Stimulated activated CD4-positive, alpha-beta T cell treated with anti-CD3 and anti-CD28 coated beads, Interleukin-1b, Interleukin-23, amount 100 ng/mL, for 24 hours (primary cell): ENCODE measurements at places on chromosomes 7 and 10.

GRCh38 chr10:44951576-44952226, 7.9 kb upstream of the RASSF4 start:
- DNase-seq: no peak

GRCh38 chr10:9069136-9069535, 1014.6 kb downstream of the GATA3 start:
- DNase-seq: no peak

DNA sequence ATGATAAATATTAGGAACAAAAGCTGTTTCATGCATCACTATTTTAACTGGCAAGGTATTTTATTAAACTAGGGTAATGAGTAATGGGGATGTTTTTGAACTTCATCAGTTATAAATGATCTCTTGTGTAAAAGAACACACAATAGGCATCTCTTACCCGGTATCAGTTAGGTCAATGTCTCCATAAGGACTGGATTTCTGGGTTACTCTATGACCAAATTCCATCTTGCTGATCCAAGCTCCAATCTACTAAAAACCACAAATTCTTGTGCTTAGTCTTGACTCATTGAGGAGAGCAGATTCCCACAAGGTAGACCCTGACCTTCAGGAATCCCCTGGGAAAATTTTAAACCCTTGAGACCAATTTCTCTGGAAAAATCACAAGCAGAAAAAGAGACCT, 1167.7 kb downstream of the XPNPEP1 start:
- DNase-seq: no peak

DNA sequence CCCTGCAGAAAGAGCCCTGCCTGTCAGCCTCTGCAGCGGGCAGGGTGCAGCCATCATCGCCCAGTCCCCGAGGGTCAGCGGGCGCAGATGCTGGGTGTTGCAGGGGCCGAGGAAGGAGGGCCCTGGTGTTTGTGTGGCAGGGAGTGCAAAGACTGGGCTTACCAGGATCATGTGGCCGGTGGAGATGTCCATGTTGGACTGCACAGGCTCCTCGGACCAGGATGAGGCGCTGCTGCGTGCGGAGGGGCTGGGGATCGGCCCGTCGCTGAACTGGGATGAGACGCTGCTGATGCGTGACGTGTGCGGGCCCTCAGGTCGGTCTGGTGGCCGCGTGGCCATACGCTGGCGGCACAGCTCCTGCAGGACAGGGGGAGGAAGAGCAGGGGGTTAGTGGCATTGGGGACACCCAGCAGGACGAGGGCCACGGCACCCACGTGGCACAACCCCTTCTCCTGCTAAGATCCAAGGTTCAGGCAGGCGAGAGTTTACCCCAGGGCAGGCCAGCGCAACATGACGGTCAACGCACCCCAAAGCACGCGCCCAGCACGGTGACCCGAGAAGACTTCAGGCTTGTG, 319.5 kb downstream of the DNAJB6 start:
- no peak for DNase-seq

DNA sequence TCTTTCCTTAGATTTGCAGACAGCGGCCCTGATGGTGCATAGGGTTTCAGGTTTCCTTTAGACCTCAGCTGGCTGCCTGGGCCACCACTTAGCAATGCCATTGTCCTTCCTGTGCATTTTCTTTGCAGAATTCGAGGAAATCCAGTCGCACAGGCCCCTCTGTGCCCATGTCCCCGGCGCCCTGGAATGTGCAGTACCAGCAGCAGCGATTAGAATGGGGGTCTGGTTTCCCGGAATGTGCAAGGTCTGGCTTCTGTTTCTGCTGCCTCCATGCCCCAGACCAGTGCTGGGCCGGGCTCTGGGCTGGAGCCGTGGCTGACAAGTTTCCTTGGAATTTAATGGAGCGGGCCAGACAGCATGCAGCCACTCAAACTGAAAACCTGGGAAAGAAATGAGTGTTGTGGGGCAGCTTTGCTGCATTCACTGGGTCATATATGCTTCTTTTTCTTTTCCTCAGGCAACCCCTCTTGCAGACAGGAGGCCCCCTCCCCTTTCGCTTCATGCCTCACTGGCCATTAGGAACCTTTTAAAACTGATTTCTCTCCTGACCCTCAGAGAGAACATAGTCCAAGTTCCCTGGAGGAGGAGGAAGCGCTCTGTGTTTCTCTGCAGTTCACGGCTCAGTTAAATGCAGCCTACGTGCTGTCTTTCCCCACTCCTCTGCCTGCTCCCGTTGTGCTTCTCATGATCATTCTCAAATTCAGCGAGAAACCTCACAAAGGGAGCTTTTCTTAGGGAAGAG, 14.4 kb downstream of the HTRA1 start:
- DNase-seq: no peak

DNA sequence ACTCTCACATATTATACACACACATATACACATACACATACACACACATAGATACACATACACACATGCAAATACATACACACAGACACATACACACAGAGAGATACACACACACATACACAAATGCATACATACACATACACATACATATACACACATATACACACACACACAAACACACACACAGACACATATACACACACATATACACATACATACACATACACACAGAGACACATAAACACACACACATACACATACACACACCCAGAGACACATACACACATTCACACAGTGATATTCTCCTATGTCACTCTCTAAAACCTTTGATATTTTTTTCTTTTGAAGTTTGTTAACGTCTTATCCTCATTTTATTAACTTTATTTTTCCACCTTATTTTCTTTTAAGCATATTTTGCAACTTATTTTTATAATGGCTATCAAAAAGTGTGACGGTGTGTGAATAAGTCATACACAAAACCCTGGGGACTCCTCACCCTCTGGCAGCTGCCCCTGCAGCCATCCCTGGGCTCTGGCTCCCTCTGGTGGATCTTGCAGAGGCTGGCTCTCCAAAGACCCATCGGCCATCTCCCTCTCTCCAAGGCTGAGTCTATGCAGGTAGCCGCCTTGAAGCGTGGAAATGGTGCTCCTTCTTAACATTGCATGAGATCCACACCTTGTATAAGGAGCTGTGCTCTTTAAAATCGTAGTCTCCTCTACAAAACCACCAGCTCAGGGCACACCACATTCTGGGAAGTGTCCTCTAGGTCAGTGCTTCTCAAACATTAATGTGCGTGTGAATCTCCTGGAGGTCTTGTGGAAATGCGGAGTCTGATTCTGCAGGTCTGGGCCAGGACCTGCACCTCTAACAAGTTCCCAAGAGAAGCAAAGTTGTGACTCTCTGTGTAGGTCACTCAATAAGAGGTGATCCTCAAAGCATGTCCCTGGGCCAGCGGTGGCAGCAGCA, 4.1 kb upstream of the C10orf120 start:
- peak; percentile 15 for DNase-seq

- DNase-seq: no peak
These were observed 65.9 kb upstream of the LRRN3 start for GRCh38 chr7:111025006-111025405.

DNA sequence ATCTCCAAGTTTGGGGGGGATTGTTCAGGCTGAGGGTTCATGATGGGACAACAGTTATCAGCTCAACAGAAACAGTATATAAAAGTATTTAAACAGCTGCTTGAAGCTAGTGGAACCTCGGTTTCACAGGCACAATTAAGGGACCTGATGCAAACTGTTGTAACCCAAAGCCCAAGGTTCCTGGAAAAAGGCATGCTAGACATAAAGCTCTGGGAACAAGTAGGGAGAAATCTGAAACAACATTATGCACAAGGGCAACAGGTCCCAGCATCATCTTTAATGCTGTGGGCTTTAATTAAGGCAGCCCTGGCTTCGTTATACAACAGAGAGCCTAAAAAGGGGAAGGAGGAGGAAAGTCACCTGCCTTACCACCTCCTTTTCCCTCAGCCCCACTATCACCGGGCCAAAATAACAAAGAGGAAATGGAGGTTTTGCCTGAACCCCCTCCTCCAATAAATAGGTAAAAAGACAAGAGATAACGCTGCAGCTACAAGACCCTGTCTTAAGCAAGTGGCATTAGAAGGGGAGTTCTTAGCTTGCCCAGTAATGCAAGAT, 83.2 kb upstream of the GPR22 start:
- no peak for DNase-seq

DNA sequence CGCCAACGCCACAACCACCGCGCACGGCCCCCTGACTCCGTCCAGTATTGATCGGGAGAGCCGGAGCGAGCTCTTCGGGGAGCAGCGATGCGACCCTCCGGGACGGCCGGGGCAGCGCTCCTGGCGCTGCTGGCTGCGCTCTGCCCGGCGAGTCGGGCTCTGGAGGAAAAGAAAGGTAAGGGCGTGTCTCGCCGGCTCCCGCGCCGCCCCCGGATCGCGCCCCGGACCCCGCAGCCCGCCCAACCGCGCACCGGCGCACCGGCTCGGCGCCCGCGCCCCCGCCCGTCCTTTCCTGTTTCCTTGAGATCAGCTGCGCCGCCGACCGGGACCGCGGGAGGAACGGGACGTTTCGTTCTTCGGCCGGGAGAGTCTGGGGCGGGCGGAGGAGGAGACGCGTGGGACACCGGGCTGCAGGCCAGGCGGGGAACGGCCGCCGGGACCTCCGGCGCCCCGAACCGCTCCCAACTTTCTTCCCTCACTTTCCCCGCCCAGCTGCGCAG, 424 bp downstream of the EGFR start:
- no peak for DNase-seq

- no peak for DNase-seq
These were observed 108.7 kb downstream of the SEMA3D start for GRCh38 chr7:85078181-85078580.

GRCh38 chr10:25175527-25176420, 973 bp downstream of the GPR158 start:
- no peak for DNase-seq

GRCh38 chr10:105192146-105192545, 551.1 kb downstream of the SORCS3 start:
- no peak for DNase-seq

GRCh38 chr7:22582863-22583622, 83.1 kb upstream of the STEAP1B start:
- DNase-seq: no peak

DNA sequence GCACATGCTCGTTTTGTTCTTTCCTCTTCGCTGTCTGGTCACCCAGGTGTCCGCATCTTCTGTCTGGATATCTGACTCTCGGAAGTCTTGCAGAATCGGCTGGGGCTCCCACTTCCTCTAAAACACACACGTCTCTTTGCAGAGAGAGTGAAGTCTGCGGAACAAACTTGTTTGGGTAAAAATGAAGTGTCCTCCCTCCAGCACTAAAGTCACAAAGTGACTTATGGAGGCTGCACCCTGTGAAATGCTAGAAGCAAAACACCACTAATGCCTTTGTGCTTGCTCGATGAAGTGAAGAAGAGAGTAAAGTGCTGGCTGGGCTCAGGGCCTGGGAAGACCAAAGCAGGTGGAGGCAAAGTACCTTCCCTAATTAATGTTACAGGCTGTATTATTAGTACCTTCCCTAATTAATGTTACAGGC, 71.4 kb downstream of the FGFR2 start:
- DNase-seq: no peak

DNA sequence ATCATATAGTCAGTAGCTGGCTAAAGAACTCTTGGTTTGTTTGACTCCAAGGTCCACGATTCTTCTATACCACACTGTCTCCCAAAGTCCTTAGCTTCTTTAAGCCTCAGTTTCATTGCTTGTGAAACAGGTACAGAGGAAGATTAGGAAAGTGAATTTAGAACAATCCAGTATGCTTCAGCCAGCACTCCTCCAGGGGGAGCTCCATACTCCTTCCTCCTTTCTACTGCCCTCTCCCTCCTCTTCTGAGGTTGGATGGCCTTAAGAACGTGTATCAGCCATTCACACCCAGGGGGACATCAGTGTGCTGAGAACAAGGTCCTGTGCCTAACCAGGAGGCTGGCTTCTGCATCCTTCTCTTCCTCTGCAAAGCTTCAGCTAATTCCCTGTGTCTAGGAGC, 54.8 kb upstream of the CALD1 start:
- DNase-seq: no peak

DNA sequence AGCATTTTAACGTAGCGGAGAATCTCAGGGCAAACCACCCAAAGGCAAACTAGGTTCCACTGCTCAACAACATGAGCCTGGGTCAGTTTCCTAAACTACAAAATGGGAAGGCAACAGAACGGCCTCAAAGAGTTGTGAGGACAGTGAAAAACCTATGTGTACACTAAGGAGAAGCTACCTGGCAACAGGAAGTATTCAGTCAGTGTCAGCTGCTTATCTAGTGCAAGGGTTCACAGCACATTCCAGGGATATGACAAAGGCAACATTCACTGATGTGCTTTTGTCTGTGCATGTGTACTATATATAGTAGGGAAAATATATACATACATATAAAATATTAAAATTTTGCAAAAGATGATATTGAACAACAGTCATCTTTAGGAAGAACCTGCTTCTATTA, 17.2 kb downstream of the NUDCD3 start:
- no peak for DNase-seq

DNA sequence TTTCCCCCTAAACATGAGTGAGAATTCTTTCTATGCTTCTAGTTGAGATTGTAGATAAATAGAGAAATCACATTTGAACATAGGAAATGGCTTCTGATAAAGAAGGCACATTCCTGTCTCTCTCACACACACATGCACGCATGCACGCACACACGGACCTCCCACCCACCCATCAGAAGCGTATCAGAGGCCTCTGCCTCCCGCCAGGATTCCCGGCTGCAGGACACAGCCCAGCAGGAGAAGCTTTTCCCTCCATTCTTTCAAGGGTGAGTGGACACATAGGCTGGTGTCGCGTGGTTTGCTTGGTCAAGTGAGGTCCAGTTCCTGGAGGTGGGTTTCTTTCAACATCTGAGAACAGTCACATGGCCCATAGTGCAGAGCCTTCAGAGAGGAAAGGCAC, 34.2 kb downstream of the KLF6 start:
- DNase-seq: no peak
